Posterior cingulate gyrus (tissue), 11 donors: ENCODE measurements at places on chromosomes 7 and 10.

DNA sequence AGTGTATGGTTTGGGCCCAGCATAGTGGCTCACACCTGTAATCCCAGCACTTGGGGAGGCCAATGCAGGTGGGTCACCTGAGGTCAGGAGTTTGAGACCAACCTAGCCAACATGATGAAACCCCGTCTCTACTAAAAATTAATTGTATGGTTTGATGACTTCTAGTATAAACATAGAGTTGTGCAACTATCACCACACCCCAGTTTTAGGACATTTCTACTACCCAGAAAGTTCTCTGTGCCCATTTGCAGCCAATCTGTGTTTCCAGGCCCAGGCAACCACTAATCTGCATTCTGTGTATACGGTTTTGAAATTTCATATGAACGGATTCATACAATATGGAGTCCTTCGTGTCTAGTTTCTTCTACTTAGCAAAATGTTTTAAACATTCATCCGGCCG is 20.0 kb downstream of the CLIP2 start:
- DNase-seq = no peak

DNA sequence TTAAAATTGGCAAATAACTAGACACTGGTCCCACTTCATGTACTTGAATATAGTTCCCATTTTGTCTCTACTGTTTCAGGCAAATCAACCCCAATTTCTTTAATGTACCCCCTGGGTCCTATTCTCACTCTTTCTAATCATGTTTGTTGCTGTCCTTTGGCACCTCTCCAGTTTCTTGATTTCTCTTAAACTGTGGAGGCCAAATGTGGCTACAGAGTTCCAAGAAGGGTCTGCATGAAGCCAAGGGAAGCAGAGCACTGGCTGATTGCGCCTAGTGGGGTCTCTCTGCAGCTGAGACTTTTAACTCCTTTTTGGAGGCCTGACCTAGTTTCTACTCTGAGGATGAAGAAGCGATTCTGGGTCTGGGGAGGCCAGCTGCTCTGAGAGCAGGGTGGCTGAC is 6.7 kb upstream of the ADAM12 start:
- DNase-seq = no peak

DNA sequence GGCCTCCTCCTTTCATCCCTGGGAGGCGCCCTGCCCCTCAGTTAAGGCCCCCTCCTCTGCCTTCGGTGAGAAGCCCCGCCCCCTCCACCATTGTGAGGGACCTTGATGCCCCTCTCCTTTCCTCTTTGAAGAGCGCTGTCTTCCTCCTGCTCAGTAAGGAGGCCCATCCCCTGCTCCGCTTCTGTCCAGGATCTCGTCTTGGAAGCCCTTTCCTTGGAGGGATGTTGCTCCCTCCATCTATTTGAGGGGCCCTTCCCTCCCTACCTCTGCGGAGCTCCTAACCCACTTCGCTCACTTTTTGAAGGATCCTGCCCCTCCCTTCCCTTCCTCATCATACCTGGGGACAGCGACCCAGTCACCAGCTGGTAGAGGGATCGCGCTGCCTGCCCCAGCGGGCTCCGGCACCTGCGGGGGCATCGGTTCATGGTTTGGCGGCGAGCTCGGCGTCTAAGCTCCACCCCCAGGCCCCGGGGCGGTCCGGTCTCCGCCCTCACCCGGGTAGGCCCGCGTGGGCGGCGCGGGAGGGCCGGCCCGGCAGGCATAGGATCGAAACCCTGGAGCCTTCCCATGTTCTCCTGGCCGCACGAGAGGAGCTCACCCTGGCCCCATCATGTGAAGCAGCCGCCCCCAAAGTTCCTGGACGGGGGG is 4.1 kb downstream of the KCNIP2 start:
- DNase-seq = peak; percentile 80

DNA sequence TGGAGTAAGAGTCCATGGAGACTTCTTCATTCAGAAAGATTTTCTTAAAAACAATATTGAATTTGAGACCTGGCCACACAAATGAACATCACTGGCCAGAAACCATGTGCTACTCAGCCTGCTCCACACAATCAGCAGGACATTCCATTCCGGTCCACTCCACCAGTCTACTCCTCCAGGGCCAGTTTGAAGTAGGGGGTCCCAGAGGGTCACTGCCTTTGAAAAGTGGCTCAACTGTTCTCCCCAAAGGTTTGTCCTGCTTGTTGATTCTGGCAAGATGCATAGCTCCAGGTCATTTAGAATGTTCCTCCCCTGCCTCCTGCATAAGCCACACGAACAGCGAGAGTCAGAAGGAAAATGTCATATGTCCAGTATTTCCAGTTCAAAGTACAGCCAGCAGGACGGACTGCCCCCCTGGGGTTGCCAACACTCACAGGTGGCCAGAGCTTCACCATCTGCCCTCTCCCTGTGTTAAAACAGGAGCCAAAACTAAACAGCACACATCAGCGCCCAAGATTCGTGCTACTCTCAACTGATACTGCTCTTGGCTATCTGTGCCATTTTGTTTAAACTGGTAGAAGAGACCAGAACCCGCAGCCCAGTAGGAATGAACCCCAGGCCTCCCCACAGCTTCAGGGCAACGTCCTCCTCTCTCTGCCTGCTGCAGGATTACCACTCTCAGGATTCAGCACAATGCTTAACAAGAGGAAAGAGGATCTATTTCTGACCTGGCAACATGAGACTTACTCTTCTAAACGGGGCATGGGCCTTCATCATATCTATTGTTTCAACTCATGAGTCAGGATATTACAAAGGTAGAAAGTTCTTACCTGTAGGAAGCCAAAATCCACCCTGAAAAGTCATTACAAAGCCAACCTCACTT is 11.3 kb downstream of the GRB10 start:
- no peak for DNase-seq

DNA sequence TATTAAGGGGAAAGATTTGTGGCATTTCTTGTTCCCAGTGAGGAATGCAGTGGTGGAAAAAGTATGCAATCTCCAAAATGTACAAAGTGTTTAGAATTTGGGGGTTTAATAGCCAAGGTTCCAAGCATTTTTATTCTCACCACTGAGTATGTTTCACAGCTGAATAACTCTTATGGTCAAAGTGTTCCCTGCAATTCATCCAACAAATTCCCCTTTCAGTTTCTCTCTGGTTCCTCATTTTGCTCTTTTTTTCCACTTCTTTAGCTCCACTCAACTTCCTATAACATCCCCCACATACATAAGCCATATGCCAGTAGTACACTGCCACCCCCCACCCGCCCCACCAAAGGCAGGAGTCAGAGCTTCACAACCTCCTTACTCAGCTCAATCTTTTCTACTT is 4.6 kb downstream of the HECW1 start:
- no peak for DNase-seq

GRCh38 chr10:91597197-91597881 is 35.5 kb downstream of the PPP1R3C start:
- DNase-seq = no peak

DNA sequence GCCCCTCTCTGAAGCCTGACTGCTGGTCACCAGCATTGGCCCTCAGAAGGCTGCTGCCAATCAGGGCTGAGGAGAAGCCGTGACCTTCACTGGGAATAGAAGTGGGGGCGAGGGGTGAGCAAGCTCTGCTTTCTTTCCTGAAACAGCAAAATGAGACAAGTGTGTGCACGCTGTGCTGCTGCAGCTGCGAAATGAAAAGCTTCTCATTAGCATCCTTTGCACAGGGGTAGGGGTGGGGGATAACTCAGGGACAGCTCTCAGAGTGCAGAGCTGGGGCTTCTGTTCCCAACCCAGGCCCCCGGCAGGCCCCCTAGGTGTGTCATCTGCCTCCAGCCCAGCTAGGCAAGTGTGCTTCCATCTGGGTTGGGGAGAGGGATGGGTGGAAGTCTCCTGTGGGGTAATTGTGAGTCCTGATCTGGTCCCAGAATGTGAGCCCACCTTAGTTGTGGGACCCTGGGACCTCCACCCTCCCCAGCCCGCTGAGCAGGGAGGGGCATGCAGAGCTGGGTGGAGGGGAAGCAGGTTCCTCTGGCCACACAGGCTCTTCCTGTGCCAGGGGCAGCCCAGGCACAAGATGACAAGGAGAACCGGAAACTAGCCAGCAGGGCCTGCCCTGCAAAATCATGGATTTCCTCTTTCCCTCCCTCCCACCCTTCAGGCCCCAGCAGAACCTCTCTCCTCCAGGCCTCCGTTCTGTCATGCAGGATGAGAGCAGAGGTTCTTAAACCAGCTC is 22.2 kb downstream of the ZNF467 start:
- DNase-seq = no peak

DNA sequence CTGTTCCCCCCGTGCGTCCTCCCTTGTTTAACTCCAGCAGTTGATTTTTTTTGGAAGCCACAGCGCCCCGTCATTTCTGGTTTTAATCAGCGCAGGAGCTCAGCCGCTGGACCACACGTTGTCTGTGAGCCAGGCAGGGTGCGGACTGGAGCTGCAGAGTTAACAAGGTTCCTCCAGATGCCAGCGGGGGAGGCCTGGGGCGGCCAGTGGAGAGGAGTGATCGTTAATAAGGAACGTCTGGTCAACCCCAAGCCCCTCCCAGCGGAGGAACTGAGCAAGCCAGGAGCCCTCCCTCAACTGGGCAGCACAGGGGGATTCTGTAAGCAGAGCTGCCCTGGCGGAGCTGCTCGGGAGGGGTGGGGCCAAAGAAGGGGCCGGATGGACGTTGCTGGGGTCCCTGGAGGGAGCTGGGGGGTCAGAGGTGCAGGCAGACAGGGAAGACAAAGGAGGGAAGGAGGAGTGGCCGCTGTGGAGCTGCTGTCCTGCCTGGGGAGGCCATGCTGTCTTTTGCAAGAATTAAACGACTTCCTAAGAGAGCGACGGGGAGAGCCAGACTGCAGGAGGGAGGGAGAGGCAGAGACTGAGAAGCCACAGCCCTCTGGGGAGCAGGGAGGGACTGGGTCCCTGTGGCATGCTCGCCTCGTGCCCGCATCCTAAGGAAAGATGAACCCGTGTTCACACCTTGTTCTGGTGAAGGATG is 537.1 kb upstream of the FOXK1 start:
- DNase-seq = no peak

DNA sequence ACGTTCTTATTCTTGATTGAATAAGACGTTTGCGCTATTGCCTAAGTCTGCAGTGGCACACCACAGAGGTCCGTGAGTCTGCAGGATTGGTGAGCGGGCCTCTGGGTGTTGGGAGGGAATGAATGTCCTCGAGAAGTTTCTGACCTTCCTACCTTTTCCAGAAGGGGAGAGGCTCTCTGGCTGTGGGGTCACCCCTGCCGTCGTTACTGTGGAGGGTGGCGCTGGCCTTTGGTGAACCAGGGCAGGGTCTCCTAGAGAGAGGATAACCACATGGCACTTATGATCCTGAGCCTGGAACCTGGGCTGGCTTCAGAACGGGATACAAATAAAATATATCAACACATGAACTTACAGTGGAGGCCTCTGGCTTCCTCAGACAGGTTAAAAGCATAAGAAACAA is 13.8 kb downstream of the IL15RA start:
- no peak for DNase-seq

GRCh38 chr10:79445977-79446757 is 743 bp upstream of the ZCCHC24 start:
- DNase-seq = no peak

DNA sequence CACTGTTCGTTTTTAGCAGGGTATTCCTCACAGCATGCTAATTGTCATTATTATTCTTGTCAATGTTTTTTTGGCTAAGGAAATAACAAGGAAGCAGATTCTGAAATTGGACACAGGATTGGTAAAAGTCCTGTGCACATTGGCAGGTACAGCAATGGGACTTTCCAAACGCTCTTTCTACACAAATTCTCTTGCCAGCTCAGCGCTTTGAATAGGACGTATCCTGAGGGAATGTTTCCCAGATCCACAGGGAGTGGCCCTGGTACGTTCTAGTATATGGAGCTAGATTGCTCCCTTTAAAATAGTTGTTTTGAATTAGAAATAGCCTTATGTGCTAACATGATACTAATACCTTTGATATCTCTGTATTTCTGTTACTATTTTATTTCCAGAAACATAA is 82.8 kb upstream of the GRB10 start:
- DNase-seq = no peak

DNA sequence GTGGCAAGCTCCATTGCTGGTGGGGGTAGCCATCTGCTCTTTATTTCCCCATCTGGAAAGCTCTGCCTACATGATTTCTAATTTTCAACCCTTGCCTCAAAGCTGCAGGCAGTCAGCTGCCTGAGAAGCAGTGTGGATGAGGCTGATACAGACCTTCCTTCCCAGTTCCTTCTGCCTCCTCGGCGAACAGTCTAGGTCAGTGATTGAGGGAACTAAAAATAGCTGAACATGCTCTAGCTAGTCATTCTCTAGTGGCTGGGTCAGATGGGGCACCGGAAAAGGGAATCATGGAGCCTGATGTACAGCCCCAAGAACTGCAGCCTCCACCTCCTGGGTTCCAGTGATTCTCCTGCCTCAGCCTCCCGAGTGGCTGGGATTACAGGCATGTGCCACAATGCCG is 48.7 kb downstream of the NAMPT start:
- DNase-seq = no peak

- DNase-seq = no peak
These were observed 11.9 kb downstream of the ZCCHC24 start for GRCh38 chr10:79433324-79434222.

DNA sequence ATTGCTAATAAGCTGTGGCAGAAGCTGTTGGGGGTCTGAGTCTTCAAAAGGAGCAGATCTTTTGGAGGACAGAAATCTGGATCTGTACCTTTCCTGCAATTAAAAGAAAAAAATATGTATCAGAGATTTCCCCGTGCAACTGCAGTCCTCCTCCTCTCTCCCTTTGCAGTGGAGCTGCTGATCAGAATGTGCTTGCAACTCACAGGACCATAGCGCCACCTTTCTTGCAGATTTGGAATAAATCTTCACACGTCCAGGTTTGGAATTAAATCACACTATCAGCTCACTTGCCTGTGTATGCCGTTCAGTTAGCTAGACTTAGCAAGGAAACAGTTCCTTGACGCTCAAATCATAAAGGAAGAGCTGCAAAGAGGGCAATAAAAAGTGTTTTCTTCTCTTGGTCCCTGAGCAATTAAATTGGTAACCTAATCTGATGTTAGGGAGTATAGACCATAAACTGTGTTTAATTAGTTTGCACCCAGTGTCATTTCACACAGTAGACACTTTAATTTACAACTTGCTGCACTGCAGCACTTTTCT is 77.4 kb downstream of the PON1 start:
- peak; percentile 17 for DNase-seq

DNA sequence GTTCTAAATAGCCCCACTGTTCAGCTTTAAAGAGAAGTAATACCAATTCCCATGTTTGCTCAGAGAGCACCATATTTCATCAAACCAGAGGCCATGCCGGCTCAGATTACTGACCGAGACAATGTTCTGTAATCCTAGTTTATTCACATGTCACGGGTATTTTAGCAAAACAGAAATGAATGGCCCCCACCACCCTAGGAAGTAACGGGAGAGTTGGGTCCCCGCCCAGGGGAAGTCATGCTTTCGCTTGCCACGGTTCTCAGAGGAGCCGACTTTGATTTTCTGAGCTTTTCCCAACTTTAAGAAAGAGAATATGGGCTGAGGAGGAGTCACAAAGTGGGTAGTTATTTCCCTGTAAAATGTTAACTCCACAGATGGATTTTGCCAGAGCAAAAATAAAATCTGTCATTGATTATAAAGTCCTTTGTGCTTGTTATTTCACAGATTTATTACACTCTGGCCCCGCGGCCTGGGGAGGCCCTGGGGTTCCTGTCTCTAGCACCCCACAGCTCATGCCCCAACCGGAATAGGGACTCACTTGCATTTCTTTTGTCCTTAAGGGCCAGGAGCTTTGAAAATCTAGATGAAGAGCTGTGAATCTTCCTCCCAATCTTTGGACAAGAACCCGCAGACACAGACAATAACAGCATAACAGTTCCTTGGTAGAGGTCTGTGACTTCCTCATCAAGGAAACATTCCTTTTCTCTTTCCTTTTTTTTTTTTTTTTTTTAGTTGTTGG is 3.7 kb upstream of the GDF10 start:
- peak; percentile 52 for DNase-seq

GRCh38 chr7:121562259-121562658 is 166.2 kb upstream of the FAM3C start:
- DNase-seq = no peak

- DNase-seq = no peak
These were observed 54.6 kb downstream of the BPGM start for GRCh38 chr7:134701272-134701671.
